ENCODE measurements at places on chromosomes 16 and 17.
A peak's percentile ranks its signal among the peaks of the same experiment; 100 is the strongest.

DNA sequence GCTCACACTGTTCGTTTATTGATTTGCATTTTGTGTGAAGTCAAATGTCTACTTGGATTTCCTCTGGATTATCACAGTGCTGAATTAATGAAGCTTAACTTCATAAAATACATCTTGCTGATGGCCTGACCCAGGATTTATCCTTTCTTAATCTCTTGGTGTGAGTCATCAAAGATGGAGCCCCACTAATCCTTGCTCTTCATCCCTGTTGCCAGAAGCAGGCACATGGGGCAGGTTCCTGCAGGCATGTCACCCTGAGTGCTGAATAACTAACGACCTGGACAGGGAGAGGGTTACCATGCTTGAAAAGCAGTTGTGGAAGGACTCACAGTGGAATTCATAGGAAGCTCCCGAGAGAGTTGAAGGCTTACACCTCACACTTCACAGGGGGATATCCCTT, 56.0 kb upstream of the FA2H start:
- no peak for DNase-seq

DNA sequence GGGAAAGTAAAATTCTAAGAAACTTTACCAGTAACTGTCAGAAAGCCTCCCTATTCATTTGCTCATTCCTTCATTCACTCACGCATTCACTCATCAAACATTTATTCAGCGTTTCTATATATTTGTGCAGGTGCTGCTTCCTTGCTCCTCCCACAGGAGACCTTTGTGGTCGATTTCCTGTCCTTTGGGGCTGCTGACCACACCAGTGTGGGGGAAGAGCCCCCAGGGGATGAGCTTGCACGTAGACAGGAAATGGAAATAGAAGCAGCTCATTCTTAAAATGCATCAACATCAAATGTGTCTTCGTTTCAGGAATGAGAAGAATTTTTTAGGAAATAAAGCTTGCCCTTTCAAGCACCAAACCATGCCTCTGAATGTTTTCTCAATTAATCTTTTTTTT, 9.6 kb downstream of the PIK3R6 start:
- no peak for DNase-seq

DNA sequence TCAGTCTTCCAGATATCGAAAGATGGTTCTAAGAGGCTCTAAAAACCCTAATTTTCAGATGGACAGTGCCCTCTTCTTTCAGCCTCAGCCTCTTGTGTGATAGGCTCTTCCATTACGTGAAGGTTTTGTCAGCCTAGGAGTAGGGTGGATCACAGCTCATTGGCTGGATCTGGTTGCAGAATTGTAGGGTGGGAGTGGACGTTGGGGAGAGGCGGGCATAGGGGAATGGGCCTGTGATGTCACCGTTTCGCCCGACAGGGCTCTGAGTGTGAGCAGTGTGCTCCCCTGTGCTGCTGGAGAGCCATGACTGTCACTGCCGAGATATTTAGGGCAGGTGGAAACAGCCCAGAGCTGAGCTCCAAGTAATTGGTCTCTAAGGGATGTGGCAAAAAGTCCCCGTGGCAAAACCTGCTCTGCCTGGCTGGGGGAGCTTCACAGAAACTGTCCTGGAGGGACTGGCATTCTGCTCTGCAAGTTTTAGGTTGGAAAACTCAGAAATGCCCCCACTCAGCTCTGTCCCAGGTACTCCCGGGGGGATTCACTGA, 6.2 kb upstream of the WFIKKN1 start:
- DNase-seq, result no peak

GRCh38 chr17:61394630-61395408, 4.8 kb upstream of the TBX2 start:
- DNase-seq, result no peak

GRCh38 chr16:19094542-19095365, 19.0 kb upstream of the ITPRIPL2 start:
- DNase-seq, result no peak

GRCh38 chr16:86199871-86200695, 301.1 kb downstream of the IRF8 start:
- DNase-seq, result no peak

DNA sequence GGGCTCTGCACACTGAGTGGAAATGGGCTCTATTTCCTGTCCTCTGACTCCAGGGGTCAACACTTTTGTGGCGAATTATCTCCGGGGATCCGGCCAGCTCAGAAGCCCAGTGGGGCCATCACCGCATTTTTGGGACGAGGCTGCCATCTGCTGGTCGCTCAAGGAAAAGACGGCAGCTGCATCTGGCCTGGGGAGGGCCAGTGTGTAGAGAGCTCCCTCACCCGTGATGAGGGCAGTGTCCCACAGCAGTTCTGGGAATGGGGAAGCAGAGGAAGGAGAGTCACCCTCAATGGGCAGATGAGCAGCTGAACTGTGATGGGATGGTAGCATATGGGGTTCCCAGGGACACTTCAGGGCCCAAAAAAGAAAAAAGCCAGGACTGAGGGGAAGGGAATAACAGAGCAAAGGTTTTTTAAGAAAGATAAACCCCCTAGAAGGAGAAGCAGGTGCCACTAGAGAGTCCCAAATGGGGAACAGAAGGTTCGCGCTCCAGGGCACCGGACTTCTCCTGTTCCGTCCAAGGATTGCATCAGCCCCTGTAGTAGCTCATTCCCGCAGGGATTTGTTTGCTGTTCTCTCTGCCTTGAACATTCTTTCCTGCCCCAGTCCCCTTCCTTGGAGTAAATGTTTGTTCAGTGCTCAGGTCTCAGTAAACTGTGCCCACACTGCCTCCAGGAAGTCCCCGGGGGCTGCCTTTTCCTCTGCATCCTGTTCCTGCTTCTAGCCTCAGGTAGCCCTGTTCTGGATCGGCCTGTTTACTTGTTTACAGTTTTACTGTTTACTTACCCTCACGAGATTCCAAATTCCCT, 9.3 kb upstream of the ABCC12 start:
- DNase-seq, result peak; percentile 62

- no peak for DNase-seq
Observed at GRCh38 chr16:10846213-10846998, 27.8 kb upstream of the TVP23A start.

DNA sequence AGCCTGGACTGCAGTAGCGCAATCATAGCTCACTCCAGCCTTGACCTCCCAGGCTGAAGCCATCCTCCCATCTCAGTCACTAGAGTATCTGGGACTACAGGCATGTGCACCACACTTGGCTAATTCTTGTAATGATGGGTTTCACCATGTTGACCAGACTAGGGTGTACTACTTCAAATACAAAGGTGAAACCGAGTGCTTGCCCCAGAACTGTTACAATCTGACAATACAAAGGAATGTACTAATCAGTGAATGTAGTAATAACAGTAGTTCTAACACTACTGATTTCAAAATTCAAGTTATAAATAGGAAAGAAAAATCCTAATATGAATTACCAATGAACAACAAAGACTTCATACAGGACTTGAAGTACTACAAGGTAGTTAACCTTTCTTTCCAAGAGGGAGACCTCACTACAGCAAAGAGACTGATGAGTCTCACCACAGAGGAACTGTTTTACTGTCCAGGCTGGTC, 24.4 kb downstream of the CRK start:
- no peak for DNase-seq

GRCh38 chr17:71631483-71631882, 489.3 kb upstream of the SOX9 start:
- DNase-seq, result no peak

GRCh38 chr16:68265078-68265920, 973 bp downstream of the SLC7A6 start:
- DNase-seq, result no peak

DNA sequence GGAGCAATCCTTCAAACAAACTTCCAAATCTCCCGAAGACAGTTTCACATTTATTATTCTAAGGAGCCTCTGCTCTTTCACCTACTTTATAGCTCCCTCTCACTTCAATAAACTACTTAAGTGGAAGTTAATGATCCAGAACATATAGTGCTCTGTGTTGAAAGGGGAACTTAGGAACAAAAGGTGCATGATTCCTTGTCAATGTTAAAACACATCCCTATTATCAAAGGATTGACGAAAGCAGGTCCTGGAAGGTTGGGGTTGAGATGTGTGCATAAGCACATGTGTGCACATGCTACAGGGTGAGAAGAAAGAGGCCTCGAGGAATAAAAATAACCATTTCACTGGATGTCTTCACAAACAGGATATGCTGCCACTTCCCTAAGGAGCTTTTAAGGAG, 170.3 kb downstream of the SLC39A11 start:
- no peak for DNase-seq

GRCh38 chr17:20281860-20282259, 185.5 kb downstream of the LGALS9B start:
- no peak for DNase-seq

- DNase-seq, result no peak
Observed at GRCh38 chr16:28975158-28975599, 601 bp downstream of the SPNS1 start.

GRCh38 chr17:74017466-74017865, 186.0 kb upstream of the RPL38 start:
- DNase-seq, result no peak

GRCh38 chr16:10878328-10878643, 1.3 kb downstream of the CIITA start:
- DNase-seq, result no peak

DNA sequence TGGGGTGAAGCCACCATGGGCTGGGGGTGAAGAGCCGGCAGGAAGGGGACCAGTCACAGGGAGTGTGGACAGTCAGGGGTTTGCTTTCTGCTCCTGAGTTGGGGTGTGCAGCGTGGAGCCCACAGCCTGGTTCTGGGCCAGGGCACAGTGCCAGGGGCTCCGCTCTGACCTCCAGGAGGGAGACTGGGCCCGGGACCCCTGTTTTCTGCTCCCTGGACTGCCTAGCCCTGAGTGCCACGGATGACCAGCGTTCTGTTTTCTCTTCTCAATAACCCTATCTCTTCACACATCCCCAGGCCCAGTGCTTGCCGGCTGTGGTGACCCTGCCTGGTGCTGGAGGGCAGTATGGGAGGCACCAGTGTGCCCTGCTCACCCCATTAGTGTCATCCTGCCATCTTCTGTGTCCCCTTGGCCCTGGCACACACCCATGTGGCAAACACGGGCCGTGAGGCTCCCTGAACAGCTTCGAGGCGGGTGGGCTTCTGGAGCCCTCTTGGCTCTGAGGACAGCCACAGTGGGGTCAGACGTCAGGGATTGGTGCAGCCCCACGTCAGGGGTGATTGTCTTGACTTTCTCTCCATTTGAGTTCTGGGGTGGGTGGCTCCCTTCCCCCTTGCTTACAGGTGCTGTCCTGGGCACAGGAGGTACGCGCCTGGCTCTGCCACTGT, 1.1 kb downstream of the CEMP1 start:
- no peak for DNase-seq

DNA sequence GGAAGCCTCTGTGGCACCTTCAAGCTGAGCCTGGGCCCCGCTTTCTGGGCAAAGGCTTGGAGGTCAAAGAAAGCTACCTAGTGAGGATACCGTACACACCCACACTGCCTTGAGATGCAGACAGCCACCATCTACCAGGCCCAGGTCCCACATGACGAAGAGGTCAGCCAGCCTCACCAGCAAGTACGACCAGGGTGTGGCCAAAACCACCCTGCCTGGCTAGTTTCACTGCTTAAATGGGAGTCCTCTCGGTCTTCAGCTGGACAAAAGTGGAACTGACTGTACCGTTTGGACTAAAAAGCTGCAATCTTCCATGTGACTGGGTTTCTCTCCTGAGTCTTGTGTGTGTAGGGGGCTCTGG, 21.6 kb downstream of the VASN start:
- no peak for DNase-seq
